ENCODE measurements at places on chromosomes 1 and 21.

DNA sequence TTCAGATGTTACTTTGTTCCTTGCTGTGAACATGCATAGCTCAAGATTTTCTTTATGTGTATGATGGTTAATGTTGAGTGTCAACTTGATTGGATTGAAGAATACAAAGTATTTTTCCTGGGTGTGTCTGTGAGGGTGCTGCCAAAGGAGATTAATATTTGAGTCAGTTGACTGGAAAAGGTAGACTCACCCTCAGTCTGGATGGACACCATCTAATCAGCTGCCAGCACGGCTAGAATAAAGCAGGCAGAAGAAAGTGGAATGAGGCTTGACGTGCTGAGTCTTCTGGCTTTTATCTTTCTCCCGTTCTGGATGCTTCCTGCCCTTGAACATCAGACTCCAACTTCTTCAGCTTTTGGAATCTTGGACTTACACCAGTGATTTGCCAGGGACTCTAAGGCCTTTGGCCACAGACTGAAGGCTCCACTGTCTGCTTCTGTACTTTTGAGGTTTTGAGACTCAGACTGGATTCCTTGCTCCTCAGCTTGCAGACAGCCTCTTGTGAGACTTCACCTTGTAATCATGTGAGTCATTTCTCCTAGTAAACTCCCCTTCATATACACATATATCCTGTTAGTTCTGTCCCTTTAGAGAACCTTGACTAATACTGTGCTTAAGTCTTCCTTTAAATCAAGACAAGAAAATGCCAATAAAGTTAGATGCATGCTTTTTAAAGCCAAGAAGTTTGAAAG lies 626.6 kb downstream of the KCNT2 start:
- DNase-seq, result no peak

DNA sequence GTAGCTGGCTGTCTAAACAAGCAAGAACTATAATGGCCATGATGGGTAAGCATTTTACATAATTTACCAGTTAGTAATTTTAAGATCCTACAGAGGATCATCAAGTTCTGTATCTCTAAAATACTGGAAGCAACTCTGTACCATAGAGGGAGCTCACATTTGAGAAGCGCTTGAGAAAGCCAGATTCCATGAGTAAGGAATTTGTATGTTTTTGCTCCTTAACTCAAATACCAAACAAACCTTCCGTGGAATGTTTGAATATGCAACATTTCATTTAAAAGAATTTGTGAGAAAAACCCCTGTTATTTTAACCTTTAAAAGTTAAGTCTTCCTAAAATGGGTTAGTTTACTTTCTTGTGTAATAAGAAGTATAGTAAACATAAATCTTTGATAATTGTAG lies 2.0 kb downstream of the TSHB start:
- no peak for DNase-seq

DNA sequence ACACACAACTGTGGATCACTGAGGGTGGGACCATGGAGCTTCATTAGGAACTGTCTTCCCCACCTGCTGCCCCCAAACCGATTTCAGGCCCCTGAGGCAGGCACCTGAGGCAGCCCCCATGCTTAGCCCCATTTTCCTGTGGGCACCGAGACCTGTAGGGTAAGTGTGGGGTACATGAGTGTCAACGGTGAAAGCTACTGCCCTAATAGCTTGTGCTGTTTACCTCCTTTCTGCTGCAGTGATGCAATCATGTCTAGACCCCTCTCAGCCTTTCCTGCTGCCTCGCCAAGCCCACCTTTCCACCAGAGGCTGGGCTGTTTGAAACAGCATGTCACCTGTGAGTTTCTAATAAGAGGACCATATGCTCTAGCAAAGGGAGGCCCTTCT lies 53.0 kb downstream of the NFASC start:
- no peak for DNase-seq

- no peak for DNase-seq
These were observed 147.5 kb downstream of the PTPRU start for GRCh38 chr1:29383746-29384371.

- no peak for DNase-seq
These were observed 67.0 kb upstream of the PTCH2 start for GRCh38 chr1:44909901-44910544.

DNA sequence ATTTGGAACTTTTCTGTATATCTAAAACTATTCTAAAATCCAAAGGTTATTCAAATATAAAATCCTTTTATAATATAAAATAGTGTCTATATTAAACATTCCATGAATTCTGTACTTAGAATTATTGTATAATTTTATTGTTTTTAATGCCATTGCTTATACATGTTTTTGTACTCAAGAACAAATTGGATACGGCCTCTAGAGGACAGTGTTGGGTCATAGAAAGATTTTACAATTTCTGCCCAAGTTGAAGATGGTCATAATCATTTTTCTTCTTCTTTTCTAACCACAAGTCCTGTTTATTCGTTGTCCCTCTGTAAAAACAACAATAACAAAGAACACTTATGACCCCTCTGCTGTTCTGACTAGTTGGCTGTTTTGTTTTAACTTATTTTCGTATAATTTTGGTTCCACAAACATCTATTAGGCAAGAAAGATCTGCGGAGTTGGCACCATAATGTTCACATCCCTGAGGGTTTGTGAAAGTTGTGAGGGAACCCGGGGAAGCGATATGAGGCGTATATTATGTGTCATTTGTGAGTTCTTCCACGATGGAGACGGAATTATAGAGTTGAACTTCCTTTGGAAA lies 75.7 kb upstream of the KIF26B start:
- no peak for DNase-seq

DNA sequence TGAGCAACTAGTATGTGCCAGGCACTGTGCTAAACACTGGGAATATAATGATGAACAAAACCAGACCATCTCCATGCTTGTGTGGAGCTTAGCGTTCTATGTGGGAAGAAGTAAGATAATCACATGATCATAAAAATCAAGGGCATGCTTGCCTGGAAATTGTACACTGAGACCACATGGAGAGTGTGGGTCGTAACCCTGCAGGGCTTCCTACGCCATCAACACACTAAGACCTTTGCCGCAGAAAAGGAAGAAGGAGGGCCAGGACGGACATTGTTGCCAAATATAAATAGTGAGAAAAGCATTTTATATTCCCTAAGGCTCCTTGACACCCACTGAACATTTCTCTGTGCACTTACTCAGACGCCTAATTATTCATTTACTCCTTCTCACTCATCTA lies 388.1 kb upstream of the VAMP3 start:
- DNase-seq, result no peak

DNA sequence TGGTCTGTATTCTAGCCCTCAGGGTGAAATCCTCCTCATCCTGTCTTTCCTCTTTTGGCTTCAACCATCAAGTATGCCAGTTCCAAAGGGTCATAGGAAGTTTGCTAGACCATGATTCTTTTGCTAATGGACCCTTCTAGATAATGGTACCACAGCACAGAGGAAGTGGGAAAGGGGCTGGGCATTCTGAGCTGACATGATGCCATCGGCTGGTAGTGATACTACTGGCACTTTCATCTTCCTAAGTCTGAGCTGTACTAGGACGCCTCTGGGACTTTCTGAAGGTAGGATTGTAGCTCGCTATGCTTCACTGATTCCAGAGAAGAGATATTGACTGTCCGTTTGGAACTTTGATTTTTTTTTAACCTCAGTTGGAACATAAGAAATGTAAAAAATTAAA lies 11.4 kb downstream of the FASLG start:
- DNase-seq, result no peak

GRCh38 chr1:236289492-236290131 lies 7.9 kb upstream of the ERO1B start:
- no peak for DNase-seq

DNA sequence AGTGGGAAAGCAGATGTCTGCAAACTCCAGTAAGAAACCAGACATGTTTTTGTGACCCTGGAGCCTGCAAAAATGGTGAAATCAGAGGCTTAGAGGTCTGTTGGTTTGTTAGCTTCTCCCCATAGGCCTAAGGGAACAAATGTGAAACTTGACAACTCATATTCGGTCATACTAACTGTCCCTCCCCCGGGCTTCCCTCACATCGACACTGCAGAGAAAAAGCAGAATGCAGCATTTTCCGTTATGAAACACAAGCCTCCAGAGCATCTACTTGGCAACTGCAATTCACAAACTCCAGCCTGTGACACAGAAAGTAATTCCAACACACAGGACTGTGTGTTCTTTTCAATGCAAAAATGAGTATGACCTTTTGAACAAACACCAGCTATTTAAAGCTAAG lies 3.7 kb downstream of the KCNA2 start:
- no peak for DNase-seq

GRCh38 chr21:31830701-31831100 lies 42.1 kb upstream of the HUNK start:
- DNase-seq, result no peak

DNA sequence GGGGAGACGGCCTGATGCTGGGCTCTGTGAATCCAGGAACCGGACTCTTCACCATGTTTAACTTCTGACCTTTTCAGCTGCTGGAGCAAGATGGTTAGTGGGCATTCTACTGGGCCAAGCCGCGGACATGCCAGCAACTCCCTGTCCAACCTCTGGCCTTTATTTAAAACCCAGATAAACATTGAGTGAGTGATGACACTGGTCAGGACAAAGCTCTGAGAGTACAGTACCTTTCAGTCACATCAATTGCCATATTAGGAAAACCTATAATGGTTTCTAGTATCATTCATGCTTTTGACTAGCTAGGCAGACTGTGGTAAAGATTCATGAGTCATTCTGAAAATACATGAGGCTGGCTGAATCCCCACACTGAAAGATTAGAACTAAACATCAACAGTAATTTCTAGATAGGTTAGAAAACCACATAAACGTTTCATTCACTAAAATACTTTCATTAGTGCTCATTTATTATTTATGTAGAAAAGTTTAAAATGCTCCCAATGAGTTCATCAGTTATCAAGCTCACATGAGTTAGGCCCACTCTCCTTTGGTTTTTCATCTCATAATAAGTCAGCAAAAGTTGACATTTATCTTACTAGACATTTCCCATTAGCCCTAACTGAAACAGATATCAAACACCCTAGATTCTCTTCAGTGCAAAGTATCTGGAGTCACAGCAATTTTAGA lies 7.1 kb upstream of the ACTA1 start:
- peak; percentile 57 for DNase-seq

- peak; percentile 26 for DNase-seq
These were observed 32.9 kb downstream of the GPA33 start for GRCh38 chr1:167057241-167057688.

DNA sequence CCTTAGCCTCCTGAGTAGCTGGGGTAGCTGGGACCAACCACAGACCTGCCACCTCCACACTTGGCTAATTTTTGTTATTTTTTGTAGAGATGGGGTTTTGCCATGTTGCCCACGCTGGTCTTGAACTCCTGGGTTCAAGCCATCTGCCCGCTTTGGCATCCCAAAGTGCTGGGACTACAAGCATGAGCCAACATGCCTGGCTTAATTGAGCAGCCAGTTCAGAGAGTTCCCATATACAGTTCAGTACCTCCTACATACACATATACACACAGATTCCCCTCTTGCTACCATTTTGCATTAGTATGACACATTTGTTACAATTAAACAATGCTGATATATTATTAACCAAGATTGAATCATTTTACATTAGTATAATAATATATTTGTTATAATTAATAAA lies 2.9 kb downstream of the RNPEP start:
- DNase-seq, result no peak

GRCh38 chr1:63921359-63921758 lies 147.5 kb downstream of the ROR1 start:
- DNase-seq, result no peak
